ENCODE measurements at places on chromosomes 13 and 19.

GRCh38 chr13:89752394-89752793 lies 1595.1 kb upstream of the MIR17HG start:
- DNase-seq, result no peak

- DNase-seq, result no peak
Measured at GRCh38 chr19:37251308-37252229, 33.6 kb downstream of the ZNF383 start.

- no peak for DNase-seq
Measured at GRCh38 chr19:56566904-56567273, 379 bp upstream of the ZNF470 start.

DNA sequence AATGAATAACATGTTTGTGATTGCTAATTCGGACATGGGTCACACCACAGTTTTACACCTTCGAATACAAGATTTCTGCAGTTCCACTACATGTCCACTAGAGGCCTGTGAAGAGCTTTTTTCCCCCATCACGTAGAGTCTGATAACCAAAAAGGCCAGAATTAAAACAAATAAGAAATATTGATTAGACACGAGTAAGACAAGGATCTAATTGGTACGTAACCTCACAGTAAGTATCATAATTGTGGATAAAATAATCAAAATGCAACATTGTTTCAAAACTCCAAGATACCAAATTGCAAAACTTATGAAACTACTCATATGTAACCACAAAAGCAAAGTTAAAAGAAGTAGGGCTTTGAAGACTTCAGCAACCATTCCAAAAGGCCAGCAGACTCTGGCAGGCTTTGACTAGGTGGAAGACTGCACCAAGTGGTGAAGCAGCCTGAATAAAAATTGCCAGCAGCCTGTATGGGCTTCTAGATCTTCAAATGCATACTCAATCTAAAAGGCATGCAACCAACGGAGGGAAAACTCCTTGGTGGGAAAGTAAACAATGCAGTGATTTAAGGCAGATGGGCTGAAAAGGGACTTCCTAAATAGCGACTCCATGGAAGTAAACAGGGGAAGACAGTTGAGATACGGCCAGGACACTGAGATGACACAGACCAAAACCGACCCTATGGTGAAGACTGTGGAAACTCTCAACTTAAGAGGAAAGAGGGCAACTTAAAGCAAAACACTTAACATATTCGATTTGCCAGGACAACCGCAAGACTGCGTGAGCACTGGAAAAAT lies 56.7 kb downstream of the STARD13 start:
- DNase-seq, result no peak

- no peak for DNase-seq
Measured at GRCh38 chr19:4774136-4774535, 17.4 kb upstream of the FEM1A start.

- no peak for DNase-seq
Measured at GRCh38 chr13:84393981-84394625, 511.8 kb upstream of the SLITRK1 start.

- no peak for DNase-seq
Measured at GRCh38 chr13:111115061-111115964, at the start of gene ARHGEF7. Gene ARHGEF7, plus strand, starts transcription at chr13:111115310. Its CDS starts 217 bp downstream, at chr13:111115527.

GRCh38 chr13:98039964-98040363 lies 86.5 kb downstream of the IPO5 start:
- DNase-seq, result no peak

DNA sequence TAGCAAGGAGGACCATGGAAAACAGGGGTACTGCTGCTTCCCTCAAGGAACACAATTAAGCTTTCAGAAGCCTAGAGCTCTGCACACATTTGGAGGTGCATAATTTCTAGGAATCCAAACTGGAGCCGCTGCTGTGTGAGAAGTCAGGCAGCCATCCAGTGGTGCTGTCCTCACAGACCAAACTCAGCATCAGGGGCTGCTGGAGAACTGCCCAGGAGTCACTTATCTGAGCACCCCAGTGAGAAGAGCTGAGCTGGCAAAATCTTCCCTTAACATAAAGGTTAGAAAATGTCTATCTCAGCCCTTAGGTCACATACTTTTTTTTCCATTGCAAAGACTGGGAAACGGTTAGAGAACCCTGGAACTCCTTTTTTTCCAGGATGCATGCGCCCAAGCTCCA lies 72.8 kb downstream of the ATP7B start:
- DNase-seq, result no peak

GRCh38 chr13:72379581-72379980 lies 347.8 kb downstream of the MZT1 start:
- DNase-seq, result no peak

- no peak for DNase-seq
Measured at GRCh38 chr19:53874606-53874990, 6.9 kb downstream of the MYADM start.

- DNase-seq, result no peak
Measured at GRCh38 chr13:97752961-97753668, 200.4 kb upstream of the IPO5 start.

GRCh38 chr19:6076675-6077463 lies 33.4 kb downstream of the RFX2 start:
- DNase-seq, result no peak

- no peak for DNase-seq
Measured at GRCh38 chr13:67147342-67148133, 82.6 kb downstream of the PCDH9 start.

- DNase-seq, result no peak
Measured at GRCh38 chr19:35143231-35143715, at the start of gene FXYD7. Gene FXYD7, plus strand, starts transcription at chr19:35143255. Its CDS starts 79 bp downstream, at chr19:35143334.

DNA sequence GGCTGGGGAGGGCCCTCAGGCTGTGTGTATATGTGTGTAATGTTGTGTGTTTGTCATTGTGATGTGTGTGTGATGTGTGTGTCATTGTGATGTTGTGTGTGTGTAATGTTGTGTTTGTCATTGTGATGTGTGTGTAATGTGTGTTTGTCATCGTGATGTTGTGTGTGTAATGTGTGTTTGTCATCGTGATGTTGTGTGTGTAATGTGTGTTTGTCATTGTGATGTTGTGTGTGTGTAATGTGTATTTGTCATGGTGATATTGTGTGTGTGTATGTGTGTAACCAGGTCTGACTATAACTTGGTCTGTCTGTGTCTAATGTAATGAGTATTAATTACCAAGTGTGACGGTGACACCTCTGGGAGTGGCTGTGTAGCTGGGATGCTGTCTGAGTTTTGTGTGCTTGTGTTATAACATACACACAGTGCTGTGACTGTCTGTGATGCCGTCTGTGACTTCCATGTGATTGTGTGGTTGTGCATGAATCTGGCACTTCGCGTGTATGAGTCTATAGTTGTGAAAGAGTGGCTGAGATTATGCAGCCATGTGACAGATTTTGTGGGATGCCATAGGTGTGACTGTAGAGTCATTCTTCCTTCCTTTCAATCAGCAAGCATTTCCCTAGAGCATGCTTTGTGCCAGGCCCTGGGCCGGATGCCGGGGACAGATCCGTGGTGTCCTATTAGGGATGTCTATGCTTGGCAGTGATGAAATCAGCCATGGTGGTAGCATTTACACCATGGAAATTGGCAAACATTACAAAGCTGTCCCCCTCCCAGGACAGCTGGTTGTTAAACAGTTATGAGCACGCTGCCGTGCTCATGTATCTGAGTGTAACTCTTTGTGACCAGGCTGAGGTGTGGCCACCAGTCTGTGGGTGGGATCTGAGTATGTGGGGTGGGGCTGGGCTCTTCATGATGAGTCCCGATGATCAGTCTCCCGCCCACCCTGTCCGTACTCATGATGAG lies 6.4 kb downstream of the TNFSF14 start:
- peak; percentile 50 for DNase-seq

DNA sequence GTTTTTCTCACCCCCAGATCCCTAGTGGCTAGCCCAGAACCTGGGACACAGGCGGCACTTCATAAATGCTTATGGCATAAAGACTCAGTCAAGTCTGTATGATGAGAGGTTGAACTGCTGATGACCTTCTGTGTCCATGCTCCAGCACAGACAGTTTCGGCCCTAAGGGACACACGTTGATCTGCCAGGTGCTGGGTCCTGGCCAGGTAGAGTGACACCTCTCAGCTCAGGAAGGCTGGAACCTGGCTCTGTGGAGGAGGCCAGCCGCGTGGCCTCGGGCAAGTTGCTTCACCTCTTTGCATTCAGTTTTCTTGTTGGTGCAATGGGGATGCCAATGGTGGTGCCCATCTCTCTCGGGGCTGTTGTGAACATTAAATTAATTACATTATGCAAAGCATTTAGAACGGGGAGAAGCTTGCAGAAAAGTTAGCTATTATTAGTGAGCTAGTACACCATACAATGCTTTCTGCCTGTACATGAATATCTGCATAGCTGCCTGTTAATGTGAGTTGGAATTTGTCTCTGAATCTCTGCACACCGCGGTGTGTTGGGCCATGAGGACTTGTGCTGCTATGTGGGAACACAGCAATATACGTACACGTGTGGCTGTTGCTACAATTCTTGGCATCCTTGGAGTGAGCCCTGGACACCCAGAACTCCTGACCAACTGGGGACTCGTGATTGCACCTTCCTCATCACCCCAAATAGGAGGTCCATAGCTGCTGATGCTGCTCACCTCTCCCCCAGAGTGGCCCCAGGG lies 8.4 kb downstream of the GADD45B start:
- no peak for DNase-seq

DNA sequence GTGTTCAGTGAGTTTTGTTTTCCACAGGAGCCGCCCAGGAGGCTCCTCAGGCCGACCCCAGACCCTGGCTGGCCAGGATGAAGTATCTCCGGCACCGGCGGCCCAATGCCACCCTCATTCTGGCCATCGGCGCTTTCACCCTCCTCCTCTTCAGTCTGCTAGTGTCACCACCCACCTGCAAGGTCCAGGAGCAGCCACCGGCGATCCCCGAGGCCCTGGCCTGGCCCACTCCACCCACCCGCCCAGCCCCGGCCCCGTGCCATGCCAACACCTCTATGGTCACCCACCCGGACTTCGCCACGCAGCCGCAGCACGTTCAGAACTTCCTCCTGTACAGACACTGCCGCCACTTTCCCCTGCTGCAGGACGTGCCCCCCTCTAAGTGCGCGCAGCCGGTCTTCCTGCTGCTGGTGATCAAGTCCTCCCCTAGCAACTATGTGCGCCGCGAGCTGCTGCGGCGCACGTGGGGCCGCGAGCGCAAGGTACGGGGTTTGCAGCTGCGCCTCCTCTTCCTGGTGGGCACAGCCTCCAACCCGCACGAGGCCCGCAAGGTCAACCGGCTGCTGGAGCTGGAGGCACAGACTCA lies 12.9 kb downstream of the B3GNT3 start:
- DNase-seq, result peak; percentile 53

DNA sequence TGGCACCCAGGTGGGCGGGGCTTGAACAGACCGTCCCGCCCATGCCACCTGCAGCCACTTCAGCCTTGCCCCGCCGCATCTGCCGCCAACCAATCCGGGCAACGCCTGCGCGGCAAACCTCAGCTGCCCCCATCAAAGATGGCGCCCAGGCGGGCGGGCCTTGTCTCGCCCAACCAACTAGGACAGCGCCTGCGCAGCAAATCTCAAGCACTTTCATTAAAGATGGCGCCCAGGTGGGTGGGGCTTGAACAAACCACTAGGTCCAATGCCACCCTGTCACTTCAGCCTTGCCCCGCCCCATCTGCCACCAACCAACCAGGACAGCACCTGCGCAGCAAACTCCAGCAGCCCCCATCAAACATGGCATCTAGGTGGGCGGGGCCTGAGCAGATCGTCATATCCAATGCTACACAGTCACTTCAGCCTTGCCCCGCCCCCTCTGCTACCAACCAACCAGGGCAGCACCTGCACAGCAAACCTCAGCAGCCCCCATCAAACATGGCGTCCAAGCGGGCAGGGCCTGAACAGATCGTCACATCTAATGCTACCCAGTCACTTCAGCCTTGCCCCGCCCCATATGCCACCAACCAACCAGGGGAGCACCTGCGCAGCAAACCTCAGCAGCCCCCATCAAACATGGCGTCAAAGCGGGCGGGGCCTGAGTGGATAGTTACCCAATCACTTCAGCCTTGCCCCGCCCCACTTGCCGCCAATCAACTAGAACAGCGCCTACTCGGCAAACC lies 1.4 kb downstream of the PEG3 start:
- DNase-seq, result no peak

DNA sequence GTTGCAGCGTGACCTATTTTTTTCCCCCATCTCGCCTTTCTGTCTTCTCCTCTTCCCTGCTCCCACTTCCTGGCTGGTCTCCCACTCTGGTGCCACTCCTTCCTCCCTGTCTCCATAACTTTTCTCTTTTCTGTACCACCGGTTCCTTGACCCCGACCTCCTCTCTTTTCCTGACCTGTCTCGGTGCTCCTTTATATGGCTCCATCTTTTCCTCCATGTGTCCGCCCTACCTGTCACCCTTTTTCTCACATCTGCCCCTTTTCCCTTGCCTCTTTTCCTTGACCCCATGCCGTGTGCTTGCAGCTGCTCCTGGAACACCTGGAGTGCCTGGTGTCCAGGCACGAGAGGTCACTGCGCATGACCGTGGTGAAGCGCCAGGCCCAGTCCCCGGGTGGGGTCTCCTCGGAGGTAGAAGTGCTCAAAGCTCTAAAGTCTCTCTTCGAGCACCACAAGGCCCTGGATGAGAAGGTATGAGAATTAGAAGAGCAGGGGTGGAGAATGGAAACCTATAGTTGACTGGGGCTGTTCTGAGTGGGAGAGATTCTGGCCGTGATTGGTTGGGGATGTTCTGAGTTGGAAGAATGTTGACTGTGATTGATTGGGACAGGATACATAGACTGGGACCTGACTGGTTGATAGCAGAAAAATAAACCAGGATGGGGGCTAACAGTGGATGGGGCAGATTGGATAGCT lies 9.3 kb downstream of the PPFIA3 start:
- no peak for DNase-seq

DNA sequence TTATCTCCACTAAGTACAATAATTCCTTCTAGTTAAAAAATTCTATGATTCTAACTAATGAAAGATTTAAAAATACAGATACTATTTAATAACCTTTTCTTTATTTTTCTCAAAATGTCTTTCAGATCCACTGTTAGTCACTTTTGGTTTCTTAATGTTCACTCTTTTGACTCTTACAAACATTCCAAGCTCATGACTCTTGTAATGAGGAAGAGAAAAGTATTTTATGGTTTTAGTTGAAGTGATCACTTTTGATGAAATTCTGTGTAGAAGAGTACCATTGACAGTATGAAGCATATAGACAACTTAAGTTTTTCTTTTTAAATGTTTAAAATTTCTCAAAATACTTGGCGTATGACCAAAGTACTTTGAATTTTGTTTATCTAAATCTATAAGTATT lies 27.8 kb downstream of the COG3 start:
- DNase-seq, result no peak

DNA sequence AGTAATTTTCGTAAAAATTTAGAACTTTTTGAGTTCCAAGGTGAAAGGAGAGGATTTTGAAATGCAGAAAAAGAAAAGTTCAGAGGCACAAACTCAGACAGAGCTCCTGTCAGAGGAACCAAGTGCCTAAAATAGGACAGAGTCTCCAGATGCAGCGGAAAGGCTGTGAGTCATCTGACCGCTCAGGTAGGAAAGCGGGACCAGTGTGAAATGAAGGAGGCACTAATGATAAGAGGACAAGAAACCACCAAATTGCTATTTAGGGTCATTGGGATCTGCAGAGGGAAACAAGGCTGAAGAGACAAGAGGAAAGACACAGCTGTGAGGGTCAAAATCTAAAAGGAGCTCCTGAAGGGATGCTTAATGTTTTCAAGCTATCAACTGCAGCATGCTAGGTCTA lies 34.9 kb downstream of the IRS2 start:
- no peak for DNase-seq

- no peak for DNase-seq
Measured at GRCh38 chr13:86559901-86560300, 760.7 kb upstream of the SLITRK6 start.

GRCh38 chr13:113116206-113116800 lies 6.3 kb upstream of the F10 start:
- DNase-seq, result no peak
